ENCODE measurements at places on chromosomes 2 and 18.

DNA sequence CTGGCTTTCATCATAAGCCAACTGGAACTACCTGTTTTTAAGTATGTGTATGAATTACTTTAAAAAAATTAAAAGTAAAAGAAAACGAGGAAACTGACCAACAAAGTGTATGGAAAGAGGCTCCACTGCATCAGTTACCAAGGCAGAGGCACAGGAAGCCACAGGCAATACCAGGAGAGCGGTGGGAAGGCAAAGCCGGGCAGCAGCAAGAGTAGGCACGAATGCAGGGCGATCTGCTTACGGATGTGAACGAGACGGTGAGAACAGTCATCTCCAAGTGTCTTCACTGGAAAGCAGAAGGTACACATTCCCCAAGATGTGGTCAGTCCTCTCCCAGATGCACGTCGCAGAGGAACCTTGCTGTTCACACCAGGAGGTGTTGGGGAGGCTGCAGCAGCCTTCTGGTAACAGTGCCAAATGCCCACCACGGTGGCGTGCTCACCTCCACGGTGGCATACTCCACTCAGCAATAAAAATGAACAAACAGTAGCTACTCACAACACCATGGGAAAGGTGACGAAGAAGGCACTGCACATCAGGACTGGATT, 43.1 kb downstream of the HS6ST1 start:
- DNase-seq = no peak

DNA sequence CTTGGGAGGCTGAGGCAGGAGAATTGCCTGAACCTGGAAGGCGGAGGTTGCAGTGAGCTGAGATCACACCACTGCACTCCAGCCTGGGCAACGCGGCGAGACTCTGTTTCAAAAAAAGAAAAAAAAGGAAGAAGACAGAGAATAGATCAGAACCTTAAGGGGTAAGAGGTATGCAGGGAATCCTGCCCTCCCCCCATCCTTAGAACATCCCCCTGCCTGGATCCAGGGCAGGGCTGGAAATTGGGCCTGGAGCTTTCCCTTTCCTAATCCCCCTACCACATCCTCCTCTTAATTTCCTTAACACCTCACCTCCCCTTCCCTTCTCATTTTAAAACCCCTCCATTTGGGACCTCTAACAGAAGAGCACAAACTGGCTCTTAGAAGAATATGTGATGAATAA, 56.5 kb downstream of the RNU4ATAC start:
- DNase-seq = no peak

- no peak for DNase-seq
Measured at GRCh38 chr2:73111073-73112025, 1.4 kb downstream of the RAB11FIP5 start.

- no peak for DNase-seq
Measured at GRCh38 chr2:45951025-45951727, 299.7 kb downstream of the PRKCE start.

GRCh38 chr2:134357814-134358213, 103.9 kb downstream of the MGAT5 start:
- DNase-seq = no peak

DNA sequence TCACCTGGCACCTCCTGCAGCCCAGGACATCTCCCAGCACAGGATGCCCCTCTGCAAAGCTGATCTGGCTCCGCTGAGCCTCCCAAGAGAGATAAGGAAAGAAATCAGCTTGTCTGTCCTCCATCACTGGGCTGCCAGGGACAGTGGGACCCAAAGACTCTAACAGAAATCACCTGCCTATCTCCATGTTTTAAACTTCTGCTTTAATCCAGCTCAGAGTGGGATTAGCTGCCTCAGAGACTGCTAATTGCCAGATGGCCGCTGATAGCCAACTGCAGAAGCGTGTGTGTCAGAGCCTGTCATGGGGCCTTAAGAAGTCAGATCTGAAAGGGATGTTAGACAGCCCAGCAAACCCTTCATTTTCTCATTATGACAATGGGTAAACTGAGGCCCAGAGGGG, 389.4 kb upstream of the KLHL29 start:
- DNase-seq = no peak

DNA sequence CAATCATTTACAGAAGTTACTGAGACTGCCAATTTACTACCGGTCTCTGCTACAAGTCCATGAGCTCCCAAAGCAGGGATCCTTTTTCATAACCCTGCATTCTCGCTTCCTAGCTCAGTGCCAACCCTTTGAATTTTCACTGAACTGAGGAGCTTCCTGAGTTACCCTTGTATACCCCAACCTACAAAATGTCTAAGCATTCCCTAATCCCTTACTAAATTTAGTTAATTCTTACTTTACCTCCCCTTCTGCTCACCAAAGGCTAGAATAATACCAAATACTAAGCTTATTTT, 9.6 kb downstream of the MAT2A start:
- DNase-seq = no peak

DNA sequence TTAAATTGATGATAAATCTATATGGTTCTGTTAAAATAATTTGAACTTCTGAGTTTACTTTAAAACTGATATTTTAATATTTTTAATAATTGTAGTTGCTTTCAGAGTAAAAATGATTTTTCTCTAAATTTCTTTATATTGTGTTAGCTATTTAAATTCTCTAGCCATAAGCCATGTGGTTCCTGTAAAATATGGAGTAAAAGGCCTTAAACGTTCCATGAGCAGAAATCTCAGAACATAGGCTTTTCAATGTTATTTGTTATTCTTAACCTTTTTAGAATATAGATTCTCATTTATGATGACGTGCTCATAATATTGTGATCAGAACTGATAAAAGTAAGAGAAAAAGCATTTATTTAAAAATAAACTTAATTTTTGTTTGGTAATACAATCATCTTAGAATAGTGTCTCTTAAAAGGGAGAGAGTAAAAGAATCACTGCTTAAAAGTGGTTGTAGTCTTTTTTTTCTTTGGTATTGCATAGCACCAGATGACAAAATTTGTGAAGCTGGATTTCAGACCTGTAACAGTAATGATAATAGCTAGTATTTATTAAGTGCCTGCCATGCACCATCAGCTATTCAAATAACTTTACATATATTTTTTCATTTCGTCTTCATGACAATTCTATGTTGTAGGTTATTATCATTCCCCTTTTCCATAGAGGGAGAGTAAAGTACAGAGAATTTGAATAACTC, 2.7 kb downstream of the BMPR2 start:
- DNase-seq = no peak

- DNase-seq = no peak
Measured at GRCh38 chr2:14778015-14778414, 145.5 kb downstream of the LRATD1 start.

GRCh38 chr2:73033766-73034381, 37.6 kb downstream of the SFXN5 start:
- no peak for DNase-seq

DNA sequence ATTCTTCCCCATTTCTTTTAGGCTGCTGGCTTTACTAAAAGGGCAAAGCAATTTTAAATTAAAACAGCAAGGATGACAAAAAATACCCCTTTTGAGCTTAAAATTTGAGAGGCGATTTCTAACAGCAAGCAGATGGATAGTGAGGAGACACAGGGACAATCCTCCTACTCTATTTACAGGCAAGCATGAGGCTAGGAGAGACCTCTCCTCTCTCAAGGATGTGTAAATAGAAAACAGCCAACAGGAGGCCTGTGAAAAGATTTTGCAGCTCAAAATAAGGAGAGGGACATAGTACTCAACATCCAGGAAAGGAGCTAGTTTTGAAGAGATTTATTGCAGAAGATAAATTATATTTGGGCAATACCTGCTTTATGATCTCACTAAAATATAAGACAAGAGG, 53.8 kb downstream of the LINC00305 start:
- no peak for DNase-seq

DNA sequence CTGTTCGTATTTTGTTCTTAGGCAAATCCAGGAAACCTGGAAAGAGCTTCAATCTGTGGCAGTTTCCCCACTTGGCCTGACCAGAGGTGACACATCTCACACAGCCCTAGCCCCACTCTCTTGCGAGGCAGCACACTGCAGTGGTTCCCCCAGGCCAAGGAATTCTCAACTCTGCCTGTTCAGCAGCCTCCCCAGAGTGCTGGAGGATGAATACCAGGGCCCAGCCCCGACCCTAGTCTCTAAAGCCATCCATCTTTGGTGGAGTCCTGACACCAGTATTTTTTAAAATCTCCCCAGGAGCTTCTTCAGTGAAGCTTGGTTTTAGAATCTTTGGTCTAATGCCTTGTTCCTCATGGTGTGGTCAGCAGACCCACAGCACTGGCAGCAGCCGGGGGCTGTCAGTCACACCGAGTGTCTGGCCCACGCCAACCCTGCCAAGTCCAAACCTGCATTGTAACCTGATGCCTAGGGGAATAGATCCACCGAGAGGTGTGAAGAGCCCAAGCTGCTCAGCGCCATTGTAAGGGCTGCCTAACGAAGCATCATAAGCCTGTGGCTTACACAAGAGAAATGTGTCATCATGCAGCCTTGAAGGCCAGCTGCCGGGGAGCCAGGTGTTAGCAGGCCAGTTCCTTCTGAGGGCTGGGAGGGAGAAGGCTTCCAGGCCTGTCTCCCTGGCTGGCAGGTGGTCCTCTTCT, 428.7 kb upstream of the ID2 start:
- DNase-seq = no peak

DNA sequence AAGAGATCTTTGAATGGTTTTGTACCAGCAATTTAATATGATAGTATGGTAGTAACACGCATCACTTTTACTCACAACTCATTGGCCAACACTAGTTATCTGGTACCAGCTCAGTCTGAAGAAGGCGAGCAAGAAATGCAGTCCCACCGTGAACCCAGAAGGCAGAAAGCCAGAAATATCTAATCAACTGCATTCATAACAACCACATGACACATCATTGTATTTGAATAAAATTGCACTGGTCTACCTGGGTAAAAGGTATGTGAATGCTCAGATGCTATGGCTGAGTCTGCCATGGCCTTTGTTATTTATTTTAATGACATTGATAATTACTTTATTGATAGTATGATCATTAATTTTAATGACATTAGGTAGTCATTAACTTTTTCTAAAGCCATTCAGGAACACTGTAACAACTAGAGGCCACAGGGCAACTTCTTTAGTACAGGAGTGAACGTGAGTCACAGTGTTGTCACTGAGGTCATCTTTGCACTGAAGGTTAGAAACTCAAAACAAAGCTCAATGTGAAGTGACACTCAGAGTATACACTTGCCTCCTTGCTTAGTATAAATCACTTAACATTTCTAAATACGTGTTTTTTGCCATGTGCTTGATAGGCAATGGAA, 475.6 kb upstream of the TNP1 start:
- no peak for DNase-seq

GRCh38 chr18:21289827-21290226, 47.8 kb downstream of the GREB1L start:
- no peak for DNase-seq

- no peak for DNase-seq
Measured at GRCh38 chr2:96463119-96463518, 42.0 kb downstream of the NEURL3 start.

DNA sequence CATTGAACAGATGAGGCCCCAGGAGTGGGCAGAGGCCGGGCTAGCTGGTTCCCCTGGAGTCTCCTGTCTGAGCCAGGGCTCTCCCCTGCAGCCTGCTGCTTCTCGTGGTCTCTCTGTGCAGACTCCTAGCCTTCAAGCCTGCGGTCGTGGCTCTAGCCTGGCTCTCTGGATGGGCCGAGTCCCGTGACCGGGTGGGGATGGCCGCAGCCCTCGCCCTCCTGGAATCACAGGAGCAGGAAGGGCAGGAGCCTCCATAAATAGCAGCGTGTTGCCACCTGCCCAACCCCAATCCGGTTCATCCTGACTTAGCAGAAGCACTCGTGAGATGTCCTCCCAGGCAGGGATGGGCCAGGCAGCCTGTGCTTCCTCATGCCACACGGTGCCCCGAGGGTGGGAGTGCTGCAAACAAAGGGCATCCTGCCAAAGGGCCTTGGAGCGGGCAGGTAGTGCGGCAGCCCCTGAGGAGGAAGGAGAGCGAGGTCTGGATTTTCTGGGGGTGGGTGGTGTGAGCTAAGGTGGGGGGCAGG, 43.9 kb downstream of the FOSL2 start:
- DNase-seq = no peak

GRCh38 chr2:123359636-123360035, 665.5 kb upstream of the CNTNAP5 start:
- no peak for DNase-seq

GRCh38 chr2:182863642-182864041, 2.8 kb downstream of the FRZB start:
- DNase-seq = no peak

GRCh38 chr2:14633461-14634181, 1.1 kb downstream of the LRATD1 start:
- DNase-seq = peak; percentile 23

DNA sequence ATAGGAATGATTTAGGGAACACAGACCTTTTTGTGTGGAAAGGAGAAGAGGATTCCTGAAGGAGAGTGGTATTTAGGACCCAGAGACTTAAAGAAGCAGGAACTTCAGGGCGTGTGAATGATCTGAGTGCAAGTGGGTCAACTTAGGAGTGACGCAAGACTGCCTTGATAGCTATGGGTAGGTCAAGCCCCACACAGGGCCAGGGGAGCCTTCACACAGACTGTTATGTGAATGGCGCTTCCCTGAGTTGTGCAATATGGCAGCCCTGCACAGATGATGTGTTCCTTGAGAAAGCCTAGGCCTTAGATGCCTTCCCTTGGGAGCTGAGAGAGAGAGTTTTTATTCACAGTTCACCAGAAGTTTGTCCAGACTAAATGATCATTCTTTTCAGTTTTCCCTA, 47.1 kb upstream of the IGFBP5 start:
- DNase-seq = no peak

GRCh38 chr2:179255129-179255528, 9.5 kb downstream of the SESTD1 start:
- DNase-seq = no peak

DNA sequence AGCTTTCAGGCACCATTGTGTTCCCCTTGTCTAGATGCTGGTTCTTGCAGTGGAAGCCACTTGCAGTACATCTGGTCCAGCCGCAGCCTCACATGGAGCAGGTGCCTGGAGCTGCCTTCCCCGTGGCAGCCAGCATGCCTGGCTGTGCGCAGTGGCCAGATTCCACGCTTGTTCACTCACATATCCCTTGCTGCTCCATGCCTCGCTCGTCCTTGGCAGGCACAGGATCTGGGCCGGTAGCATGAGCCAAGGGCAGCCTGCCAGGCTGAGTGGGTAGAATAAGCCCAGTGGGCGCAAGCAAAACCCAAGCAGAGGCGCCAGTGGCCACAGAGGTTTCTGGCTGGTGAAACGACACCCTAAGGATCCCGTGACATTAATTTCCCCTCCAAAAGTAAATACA, 20.6 kb downstream of the TMX3 start:
- DNase-seq = peak; percentile 45

GRCh38 chr2:236535024-236535423, 34.6 kb upstream of the ACKR3 start:
- no peak for DNase-seq

DNA sequence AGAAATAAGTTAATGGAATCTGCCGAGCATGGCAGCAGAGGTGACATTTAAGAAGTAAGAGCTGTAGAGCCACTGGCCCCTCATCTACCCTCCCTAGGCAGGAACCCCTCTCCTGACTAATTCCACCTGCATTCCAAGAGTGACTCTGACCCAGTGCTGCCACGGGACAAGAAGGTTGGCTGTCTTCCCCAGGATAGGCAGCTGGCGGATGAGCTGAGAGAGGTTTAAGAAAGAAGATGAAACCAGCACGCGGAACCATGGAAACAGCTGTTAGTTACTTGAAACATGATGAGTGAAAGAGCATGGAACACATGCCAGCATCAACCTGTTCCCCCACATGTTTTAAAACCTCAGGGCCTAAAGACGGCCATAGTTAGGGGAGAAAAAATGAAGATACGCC, 74.1 kb downstream of the RND3 start:
- DNase-seq = no peak

- DNase-seq = no peak
Measured at GRCh38 chr18:35581546-35581897, at the start of gene GALNT1. GALNT1 (plus strand) TSS chr18:35581740; CDS start chr18:35654663, 72,923 bp downstream.

- peak; percentile 73 for DNase-seq
Measured at GRCh38 chr18:13218368-13218991, at the start of gene LDLRAD4. LDLRAD4 (plus strand) TSS chr18:13218760.

Measured in pancreas (tissue), 10 donors.